ENCODE measurements at places on chromosomes 7 and 10. TPM values are rescaled to one million over a fixed set of nuclear protein-coding genes. Genes with fewer than 3 reads are reported as not detected.

The CASP2 gene
- total RNA-seq: 8.5 TPM

DNA sequence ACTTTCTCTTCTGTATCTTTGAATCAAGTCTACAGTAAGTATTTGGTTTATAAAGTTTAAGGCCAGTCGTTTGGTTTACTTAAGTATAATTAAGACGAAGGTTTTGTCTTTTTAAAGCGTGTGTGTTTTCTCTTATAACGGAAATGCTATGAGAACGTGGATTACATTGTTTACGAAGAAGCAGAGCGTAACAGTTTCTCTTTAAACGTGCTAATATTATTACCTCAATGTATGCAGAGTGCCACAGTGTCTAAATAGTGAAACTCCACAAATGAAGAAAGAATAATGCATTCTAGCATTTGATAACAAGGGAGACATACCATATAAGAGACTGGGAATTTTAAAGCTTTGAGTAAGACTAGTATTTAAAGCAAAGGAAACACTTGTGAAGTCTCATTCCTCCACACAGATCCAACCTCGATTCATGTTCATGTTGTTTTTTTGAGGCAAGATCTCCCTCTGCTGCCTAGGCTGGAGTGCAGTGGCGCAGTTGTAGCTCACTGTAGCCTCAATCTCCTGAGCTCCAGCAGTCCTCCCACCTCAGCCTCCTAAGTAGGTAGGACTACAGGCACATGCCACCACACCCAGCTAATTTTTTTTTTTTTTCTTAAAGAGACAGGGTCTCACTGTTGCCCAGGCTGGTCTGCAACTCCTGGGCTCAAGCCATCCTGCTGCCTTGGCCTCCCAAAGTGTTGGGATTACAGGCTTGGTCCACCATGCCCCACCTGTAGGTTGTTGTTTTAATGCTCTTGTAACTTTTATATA, 75.1 kb downstream of the ANKRD61 start:
- DNase-seq: peak; percentile 64

GRCh38 chr10:43903451-43903850, 254.8 kb upstream of the ZNF32 start:
- no peak for DNase-seq

The MEOX2 gene
- 0.50 TPM for total RNA-seq

The IQUB gene
- total RNA-seq: 0.83 TPM

DNA sequence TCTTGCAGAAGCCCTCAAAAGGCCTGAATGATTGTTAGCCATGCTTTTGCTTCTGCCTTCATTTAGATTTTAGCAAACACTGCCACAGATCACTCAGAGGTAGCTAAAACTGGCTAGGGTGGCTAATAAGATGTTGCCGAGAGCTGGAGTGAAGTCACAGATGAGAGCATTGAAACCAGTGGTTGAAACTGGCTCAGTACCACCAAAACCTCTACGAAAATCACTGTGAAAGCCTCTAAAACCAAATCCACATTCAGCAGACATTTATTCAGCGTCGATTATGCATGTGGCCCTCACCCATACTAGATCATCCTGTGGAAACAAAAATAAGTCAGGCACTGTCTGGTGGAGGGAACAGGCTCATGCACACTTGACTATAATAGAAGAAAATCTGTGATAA, 50.8 kb downstream of the PIK3CG start:
- no peak for DNase-seq

- peak; percentile 96 for DNase-seq
Measured at GRCh38 chr10:76397181-76398042, 966.0 kb downstream of the LRMDA start.

The GTF2IRD2 gene
- 8.2 TPM for total RNA-seq

DNA sequence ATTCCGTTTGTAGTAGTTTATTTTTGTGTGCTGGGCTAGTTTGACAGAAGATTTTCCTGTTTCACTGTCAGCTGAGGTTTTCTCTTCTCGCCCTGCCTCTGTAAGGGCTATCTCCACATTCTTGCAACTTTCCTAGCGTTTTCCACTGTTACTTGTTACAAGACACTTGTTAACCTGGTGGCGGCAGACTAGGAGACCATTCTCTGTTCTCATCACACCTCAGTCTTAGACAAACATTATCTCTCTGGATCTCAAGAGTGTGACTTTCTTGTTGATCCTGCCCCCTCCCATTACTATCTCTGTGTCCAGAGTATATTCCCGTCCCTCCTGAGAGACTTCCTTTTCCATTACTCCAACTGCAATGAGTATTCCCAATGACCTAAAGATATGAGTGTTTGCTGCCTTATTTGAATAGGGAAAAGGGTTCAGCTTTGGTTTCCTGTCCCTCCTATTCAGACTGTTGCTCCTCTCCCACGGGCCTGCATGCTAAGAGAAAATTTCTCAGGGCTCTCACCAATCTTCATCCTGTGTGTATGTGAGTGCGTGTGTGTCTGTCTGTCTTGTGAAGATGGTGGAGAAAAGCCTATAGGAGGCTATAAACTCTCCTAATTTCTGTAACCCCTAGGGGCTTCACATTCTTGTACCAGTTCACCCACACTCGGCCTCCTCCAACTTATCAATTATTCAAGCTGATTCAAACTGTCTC, 722.4 kb upstream of the POT1 start:
- no peak for DNase-seq

The ASAH2 gene
- total RNA-seq: 0.51 TPM

GRCh38 chr10:35417795-35418194, 81.5 kb downstream of the CCNY start:
- DNase-seq: no peak

DNA sequence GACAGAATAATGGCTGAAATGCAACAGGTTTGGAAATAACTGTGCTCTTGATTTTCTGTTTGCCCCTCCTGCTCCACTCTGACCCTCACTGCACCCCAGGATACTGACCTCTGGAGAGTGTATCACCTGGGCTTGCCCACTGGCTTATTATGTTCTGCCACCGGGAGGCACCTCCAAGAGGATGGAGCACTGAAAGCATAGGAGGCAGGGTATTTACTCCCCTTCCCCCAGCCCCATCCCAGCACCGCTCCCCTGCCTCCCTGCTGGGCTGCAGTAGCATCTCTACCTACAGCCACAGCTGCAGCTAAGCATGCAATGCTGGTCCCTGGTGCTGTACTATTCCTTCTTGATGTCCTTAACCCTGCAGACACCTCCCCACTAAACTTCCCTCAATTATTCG, 26.4 kb downstream of the RAB11FIP2 start:
- no peak for DNase-seq

- peak; percentile 29 for DNase-seq
Measured at GRCh38 chr7:19353180-19353579, 208.0 kb upstream of the FERD3L start.

The SPDYE8 gene
- total RNA-seq: not detected

GRCh38 chr7:14395860-14396259, 406.4 kb upstream of the ETV1 start:
- DNase-seq: no peak

- no peak for DNase-seq
Measured at GRCh38 chr7:135763261-135763660, 14.6 kb upstream of the FAM180A start.

The PSAP gene
- 1,180 TPM for total RNA-seq

DNA sequence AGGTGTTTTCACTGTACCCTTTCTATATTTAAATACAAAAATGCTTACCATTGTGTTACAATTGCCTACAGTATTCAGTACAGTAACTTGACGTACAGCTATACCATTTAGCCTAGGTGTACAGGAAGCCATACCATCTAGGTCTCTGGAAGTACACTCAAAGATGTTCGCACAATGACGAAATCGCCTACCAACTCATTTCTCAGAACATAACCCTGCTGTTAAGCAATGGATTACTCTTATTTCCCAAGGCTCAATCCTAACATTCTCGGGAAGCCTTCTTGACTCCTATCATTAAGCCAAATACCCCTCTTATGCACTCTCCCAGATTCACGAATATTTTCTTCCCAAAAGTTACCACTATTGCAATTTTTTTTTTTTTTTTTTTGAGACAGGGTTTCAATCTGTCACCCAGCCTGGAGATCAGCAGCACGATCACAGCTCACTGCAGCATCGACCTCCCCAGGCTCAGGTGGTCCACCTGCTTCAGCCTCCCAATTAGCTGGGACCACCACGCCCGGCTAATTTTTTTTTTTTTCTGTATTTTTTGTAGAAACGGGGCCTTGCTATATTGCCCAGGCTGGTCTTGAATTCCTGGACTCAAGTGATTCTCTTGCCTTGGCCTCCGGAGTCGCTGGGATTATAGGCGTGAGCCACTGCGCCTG, 1.5 kb downstream of the CWF19L1 start:
- no peak for DNase-seq

The CPXM2 gene
- total RNA-seq: 48.1 TPM
